Transverse colon (tissue), 4 donors: ENCODE measurements at places on chromosomes 3 and 15. TPM values are rescaled to one million over a fixed set of nuclear protein-coding genes. Genes with fewer than 3 reads are reported as not detected.
A peak's percentile ranks its signal among the peaks of the same experiment; 100 is the strongest.

GRCh38 chr15:70587896-70588567 is 175.3 kb downstream of the UACA start:
- DNase-seq, result no peak

The SOX2 gene
- total RNA-seq, result 3.2 TPM

DNA sequence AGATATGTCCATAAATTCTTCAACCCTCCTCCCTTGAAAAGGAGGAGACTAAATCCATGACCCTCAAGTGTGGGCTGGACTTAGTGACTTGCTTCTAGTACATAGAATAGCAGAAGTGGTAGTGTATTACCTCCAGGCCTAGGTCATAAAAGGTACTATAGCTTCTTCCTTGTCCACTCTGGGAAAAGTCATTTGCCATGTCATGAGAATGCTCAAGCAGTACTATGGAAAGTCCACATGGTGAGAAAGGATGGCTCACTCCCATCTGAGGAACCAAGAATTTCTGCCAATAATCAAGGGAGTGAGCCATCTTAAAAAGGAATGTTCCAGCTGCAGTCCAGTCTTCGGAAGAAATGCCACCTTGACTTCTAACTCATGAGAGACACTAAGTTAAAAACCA is 10.5 kb upstream of the ILDR1 start:
- DNase-seq, result no peak

GRCh38 chr3:4804161-4805058 is 174.8 kb upstream of the BHLHE40 start:
- no peak for DNase-seq

DNA sequence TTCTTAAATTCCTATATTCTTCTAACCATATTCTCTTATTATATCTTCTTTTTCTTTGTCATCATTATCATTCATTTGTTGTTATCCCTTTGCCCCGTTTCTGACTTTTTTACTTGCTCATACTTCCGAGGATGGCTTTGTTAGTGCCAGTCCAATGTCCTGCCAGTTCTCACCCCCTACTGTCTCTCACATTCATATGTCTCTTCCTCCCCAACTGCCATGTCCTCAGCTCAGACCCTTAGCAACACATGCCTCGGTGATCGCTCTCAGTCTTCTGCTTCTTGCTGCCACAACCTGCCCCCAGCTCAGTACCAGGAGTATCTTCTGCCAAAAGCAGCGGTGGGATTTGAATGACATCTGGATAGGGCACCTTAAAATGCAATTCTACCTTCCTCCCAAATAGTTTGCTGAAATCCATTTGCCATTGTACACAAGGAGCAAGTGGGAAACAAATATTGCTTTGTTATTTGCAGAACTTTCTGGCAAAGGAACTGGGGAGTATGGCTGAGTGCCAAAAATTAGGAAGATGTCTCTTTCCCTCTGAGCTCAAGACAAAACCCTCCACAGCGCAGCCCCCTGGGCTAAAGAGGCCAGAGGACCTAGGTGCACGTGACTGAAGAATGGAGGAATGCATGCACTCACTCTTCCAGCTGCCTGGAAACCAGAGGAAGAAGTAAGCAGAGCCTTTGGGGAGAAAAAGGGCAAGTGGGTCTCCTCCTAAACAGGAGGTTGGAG is 57.7 kb upstream of the CTNNB1 start:
- DNase-seq, result no peak

- DNase-seq, result no peak
These were observed 379.7 kb upstream of the CNTN6 start for GRCh38 chr3:713006-713621.

The DNAH12 gene
- not detected for total RNA-seq

DNA sequence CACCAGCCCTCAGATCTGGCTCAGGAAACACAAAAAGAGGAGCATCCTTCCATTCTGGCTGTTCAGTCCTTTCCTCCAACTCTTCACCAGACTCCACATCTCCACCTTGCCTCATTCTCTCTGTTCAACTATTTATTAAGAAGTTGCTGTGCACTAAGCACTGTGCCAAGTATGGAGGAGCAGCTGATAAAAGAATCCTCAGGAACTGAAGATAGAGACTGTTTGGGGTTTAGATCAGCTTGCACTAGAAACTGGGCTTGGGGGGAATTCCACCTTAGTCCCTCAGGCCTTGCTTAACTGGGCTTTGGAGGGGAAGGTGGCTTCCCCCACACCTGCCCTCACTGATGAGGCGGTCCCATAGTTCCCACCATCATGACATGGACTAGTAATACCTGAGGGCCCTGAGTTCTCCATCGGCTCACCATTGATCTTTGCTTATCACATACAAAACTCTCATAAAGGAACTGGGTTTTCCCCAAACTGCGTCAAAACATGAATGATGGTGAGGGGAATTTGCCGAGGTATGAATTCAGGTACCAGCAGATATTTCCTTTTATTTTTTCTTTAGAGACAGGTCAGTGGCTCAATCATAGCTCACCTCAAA is 1.7 kb upstream of the CCR8 start:
- DNase-seq, result no peak

- DNase-seq, result peak; percentile 91
These were observed 5.6 kb downstream of the HES1 start for GRCh38 chr3:194141415-194142155.

GRCh38 chr15:74062671-74063070 is 19.7 kb downstream of the GOLGA6A start:
- DNase-seq, result no peak

- DNase-seq, result peak; percentile 72
These were observed 25.9 kb downstream of the SMAD3 start for GRCh38 chr15:67091071-67091979.

The UBXN7 gene
- total RNA-seq, result 15.7 TPM

DNA sequence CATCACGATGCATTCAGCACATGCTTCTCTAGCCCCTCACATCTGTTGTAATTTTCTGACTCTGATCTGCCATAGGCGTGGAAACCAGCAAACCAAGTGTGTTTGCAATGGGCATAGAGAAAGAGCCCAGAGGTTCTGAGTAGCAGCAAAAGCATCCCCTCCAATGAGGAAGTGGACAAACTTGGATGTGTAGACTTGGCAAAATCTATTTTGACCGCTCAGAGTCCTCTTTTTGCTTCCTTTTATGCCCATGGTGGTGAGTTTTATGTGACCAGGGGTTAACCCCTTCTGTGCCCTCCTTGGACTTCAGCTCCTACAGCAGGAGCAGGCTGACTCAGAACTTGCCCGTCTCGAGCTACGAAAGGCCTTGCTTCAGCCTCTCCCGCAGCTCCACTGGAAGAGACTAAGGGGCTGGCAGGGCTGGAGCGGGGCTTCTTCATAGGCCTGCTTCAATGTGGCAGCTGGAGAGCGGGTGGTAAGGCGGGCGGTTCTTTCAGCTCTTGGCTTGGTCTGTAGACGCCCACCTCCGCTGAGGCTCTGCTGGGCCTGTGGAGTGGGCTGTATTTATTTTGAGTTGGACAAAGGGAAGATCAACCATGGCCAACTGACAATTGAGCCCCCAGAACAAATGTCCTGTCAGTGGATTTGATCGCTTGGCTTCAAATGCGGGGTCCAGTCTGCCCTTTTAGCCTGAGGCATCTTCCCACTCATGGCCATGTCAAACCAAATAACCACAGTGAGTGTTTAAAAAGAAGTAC is 6.5 kb upstream of the ETV5 start:
- DNase-seq, result no peak

- no peak for DNase-seq
These were observed 880.6 kb upstream of the ARPP21 start for GRCh38 chr3:34758630-34759261.

The LYZL4 gene
- total RNA-seq, result not detected

- no peak for DNase-seq
These were observed 134.2 kb upstream of the NSMCE3 start for GRCh38 chr15:29403772-29404171.

GRCh38 chr15:29124581-29125381 is 144.8 kb downstream of the NSMCE3 start:
- DNase-seq, result no peak

The MOBP gene
- not detected for total RNA-seq

DNA sequence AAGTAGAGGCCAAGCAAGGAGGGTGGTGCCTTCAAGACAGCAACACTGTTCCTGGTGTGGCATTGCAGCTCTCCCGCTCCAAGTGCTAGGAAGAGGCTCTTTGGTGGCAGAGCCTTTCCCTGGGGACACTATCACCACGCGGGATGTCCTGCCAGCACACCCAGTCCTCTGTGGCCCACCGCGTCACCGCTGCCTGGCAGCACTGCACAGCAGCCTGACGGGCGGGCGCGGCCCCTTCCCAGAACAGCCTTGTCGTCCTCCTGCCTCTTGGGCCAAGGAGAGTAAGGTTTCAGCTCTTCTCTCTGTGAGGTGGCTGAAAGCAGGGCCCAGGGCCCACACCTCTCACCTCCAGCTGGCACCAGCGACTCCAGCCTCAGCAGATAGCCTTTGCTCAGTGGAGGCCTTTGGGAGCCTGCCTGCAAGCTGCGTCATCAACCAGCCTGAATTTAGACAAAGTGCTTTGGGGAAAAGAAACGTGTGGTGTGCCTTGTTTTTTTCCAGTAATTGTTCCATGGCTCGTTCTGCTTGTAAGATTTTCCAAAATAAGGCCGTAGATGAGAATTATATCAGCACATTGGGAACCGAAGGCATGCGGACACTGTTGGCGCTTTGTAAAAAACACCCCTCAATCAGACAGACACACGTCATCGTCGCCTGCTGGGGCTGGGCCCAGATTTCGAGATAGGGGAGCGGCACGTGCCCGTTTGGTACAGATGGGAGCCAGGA is 65.0 kb downstream of the AAGAB start:
- no peak for DNase-seq

The DAPK2 gene
- 109 TPM for total RNA-seq

- no peak for DNase-seq
These were observed 54.4 kb downstream of the WWTR1 start for GRCh38 chr3:149603126-149604074.

The NTRK3 gene
- total RNA-seq, result 2.8 TPM

GRCh38 chr15:89423981-89424380 is 72.4 kb downstream of the RHCG start:
- DNase-seq, result no peak

DNA sequence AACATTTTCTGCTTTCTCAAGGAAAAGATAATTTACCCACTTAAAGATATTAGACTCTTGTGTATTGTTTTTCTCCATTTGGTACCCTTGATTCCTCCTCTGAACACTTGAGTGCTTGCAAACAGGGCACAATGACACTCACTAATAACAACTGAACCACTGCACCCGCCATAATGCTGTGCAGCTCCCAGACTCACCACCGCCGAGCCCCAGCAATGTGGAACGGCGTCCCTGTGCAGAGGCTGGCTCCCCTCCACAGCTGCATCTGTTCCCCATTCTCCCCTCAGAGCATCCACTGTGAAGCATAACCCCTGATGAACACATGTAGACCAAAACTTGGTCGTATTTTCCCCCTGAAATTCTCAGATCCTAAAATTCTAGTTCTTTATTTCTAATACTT is 276.2 kb upstream of the PLSCR5 start:
- DNase-seq, result no peak

The SEMA6D gene
- 59.4 TPM for total RNA-seq

The DMXL2 gene
- total RNA-seq, result 48.6 TPM

DNA sequence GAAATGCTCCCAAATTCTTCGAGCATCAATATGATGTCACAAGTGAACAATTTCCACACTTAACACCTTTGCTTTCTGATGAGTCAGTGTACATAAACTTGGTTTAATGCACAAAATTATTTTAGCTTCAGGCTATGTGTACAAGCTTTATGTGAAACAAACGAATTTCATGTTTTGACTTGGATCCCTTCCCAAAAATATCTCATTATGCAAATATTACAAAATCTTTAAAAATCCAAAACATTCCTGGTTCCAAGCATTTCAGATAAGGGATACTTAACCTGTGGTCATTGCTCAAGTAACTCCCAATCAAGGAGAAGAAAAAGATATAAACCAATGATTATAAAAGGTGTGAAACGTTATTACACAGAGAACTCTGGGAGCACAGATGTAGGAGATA is 25.2 kb downstream of the RAB5A start:
- no peak for DNase-seq

DNA sequence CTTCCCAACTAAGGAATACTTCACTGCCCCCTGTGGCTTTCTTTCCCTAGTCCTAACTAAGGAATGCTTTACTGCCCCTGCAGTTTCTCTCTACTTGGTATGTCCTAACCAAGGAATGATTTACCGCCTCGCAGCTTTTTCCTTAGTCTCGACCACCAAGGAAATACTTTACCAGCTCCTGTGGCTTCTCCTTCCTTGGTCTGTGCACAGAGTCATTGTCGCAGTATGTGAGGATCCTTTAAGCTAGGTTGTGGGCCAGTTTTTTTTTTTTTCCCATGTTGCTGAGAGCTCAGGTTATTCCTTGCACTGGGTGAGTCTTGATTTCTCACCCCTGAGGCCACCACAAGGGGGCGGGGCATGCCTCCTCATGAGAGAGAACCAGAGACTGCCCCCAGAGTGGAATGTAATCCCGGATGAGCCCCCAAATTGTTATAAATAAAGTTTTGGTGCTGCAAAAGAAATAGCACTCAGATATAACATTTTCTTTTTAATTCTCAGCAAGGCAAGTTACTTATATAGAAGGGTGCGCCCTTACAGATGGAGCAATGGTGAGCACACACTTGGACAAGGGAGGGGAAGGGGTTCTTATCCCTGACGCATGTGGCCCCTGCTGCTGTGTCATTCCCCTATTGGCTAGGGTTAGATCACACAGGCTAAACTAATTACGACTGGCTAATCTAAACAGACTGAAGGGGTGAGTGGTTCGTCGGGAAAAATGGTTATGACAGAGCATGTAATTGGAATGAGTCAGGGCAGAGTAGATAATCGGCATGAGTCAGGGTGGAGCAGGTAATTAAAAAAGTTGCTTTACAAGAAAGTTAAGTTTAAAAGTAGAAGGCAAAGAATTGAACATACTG is 27.0 kb downstream of the NDUFB4 start:
- DNase-seq, result peak; percentile 11

The PLA1A gene
- total RNA-seq, result 3.2 TPM

The ZNF385D gene
- total RNA-seq, result 0.64 TPM
